T-helper 2 cell (primary cell): ENCODE measurements at places on chromosomes 4 and X.

- DNase-seq, result no peak
Measured at GRCh38 chr4:151690876-151691275, 69.9 kb downstream of the GATB start.

DNA sequence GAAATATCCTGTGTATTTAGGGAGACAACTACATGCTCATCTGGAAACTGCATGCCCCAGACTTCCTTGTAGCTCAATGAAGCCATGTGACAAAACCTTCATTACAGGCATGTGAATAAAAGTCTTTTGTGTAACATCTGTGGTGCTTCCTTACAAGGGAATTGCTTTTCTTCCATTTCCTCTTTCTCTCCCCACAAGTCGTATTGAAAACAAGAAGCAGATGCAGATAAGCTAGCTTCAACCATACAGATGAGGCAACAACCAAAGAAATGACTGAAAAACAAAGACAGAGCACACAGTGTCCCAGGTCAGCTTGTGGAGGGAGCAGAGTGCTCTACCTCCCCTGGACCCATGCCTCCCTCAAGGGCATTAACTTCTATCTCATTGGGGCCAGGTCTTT lies 115.8 kb upstream of the INPP4B start:
- no peak for DNase-seq

GRCh38 chrX:120429776-120430540 lies 39.1 kb downstream of the LAMP2 start:
- peak; percentile 25 for DNase-seq

- DNase-seq, result no peak
Measured at GRCh38 chr4:16079046-16079445, 4.8 kb downstream of the PROM1 start.

GRCh38 chr4:158728236-158728635 lies 5.0 kb upstream of the PPID start:
- DNase-seq, result no peak

GRCh38 chr4:137946453-137947174 lies 295.5 kb downstream of the SLC7A11 start:
- no peak for DNase-seq

DNA sequence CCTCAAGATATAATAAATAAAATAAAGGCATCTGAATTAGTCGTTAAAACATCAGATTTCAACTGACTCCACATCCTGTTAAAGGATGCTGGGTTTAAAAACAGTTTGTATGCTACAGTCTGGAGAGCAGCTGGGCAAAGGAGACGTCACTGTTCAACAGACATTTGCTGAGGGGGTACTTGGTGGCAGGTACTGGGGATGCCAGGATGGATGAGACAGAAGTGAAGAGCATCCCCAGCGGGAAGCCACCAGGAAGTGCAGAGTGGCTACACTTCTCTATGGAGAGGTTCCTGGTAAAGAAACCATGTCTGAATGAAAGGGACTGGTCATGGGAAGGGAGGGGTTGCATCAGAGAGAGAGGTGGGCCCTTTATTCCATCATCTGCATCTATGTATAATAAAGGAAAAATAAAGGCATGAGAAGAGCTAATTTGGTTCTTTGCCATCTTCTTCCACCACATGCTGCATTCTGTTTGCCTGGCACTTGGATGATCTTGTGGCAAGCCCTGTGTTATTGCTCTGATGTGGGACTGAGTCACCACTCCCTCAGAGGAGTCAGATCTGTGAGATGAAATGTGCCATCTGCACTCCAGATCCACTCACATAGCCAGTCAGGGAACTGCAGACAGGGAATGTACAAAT lies 145.0 kb downstream of the SOWAHB start:
- no peak for DNase-seq

GRCh38 chr4:145565328-145565727 lies 53.9 kb upstream of the MMAA start:
- DNase-seq, result no peak

- DNase-seq, result peak; percentile 16
Measured at GRCh38 chr4:107736924-107737448, 17.0 kb upstream of the PAPSS1 start.

DNA sequence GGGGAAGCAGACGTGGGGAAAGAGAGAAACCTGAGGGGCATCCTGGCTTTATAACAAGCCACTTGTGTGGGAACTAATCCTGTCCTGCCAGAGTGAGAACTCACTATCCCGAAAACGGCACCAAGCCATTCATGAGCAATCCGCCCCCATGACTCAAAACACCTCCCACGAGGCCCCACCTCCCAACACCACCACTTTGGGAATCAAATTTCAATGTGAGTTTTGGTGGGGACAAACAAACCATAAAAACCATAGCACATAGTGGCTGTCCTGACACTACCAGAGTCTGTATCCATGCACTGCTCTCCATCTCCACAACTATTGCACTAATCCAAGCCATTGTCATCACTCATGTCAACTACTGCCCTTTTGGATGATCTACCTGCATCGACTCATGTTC lies 28.5 kb upstream of the SEPTIN6 start:
- DNase-seq, result no peak

GRCh38 chr4:47968847-47969246 lies 47.6 kb downstream of the CNGA1 start:
- DNase-seq, result no peak

DNA sequence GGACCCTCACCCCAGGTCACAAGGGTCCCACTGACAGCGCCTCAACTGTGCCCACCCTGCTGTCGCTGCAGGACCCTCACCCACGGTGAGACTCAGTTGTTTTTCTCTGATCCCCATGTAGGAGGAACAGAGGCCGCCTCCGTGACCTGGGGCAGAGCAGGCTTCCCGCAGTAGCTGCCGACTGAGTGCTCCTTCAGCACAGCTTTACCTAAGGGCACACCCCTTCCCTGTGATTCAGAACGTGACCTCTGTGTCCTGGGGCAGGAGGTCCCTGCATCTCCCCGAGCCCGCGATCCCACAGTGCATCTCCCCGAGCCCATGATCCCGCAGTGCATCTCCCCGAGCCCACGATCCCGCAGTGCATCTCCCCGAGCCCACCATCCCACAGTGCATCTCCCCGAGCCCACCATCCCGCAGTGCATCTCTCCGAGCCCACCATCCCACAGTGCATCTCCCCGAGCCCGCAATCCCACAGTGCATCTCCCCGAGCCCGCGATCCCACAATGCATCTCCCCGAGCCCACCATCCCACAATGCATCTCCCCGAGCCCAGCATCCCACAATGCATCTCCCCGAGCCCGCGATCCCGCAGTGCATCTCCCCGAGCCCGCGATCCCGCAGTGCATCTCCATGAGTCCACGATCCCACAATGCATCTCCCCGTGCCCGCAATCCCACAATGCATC lies 23.6 kb downstream of the PPP2R3B start:
- DNase-seq, result no peak

- DNase-seq, result no peak
Measured at GRCh38 chr4:25172961-25173915, 13.0 kb upstream of the SEPSECS start.

GRCh38 chrX:23251043-23251442 lies 83.6 kb upstream of the PTCHD1 start:
- no peak for DNase-seq

GRCh38 chr4:141999446-142000143 lies 363.2 kb downstream of the IL15 start:
- no peak for DNase-seq

- DNase-seq, result no peak
Measured at GRCh38 chrX:15301924-15302323, 13.5 kb downstream of the ASB11 start.

DNA sequence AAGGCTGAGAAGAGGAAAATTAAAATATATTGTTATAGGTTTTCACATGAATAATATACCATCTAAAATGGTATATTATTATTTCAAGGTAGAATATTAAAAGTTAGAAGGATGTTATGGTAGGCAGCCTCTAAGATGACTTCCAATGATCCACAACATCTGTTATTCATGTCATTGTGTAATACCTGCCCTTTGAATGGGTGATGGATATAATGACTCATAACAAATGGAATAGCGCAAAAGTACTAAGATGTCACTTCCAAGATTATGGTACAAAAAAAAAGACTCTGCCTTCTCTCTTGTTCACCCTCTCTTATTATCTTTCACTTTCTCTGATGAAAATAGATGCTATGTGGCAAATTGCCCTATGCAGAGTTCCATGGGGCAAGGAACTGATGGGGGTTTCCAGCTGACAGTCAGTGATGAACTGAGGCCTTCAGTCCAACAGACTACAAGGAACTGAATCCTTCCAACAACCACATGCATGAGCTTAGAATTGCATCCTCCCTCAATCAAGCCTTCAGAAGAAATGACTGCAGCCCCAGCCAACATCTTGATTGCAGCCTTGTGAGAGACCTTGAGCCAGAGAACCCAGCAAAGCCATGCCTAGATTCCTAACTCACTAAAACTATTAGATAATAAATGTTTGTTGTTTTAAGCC lies 57.7 kb downstream of the HS6ST2 start:
- no peak for DNase-seq

DNA sequence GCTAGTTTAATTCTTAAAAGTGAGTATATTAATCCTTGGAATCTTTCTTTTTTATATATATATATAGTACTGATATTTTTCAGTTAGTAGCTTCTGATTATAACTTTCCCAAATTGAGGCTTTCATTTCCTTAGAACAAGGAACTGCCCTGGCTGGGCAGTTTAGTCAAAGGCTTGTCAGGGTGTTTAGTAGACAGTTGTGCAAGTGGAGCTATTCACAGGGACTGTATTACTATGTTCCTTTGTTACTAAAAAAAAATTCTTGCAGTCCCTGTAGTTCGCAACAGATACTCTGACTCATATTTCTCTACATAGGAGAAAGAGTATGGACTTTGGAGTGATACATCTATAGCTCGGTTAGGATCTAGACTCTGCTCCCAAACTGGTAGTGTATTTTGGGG lies 20.8 kb downstream of the USO1 start:
- DNase-seq, result no peak

GRCh38 chr4:2907706-2908293 lies 55.4 kb downstream of the NOP14 start:
- DNase-seq, result no peak

- DNase-seq, result no peak
Measured at GRCh38 chr4:31784558-31784957, 1064.4 kb downstream of the PCDH7 start.

DNA sequence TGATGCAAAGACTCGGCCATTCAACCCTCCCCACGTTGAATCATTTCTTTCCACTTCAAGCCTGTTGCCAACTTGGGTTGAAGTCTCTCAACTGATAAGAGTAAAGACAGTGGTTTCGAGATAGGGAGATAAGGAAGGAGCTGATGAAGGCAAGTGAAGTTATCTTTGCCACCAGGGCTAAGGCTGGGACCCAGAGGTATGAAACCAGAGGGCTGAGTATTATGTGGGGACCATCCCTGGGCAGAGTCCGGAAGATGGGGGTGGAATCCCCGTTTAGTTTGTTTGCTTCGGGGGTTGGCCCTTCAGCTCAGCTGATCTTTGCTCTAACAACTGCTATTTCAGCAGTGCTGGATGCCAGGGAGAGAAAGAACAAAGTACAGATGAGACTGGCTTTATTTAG lies 2.3 kb upstream of the XPNPEP2 start:
- DNase-seq, result no peak
